ENCODE measurements at places on chromosomes 1 and 21.

DNA sequence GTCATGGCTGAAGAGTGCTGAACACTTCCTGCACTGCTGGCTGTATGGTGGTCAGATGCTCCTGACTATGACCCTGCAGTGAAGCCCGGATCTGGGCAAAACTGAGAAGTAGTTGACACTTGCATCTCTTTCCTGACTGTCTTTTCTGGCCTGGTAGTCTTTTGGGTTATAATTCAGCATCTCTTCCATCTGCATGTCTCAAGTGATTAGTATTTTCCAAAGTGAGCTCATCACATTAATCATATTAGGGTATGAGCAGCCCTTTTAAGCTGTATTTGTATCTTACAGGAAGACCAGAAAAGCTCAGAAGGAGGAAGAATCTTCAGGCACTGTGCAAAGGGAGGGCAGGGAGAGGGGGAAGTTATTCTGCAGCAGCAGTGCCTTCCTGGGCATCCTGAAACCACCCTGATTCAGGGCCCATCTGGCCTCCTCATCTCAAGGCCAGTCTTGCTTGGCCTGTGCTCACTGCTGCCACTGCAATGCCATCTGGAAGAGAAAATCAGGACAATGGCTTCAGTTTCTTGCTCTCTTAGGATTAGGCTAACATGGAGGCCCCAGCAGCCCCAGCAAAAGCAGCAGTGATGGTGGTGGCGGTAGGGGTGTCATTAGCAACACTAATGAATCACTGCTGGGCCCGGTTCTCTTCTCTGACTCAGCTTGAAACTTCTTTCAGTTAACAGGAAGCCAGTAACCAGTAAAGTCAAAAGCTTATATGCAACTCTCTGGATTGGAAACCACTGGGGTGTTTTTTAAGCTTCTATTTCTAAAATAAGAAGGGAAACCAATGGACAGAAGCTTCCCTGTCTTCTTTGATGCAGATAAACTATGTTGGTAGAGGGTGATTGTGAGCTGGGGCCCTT is 63.3 kb upstream of the WDR26 start:
- DNase-seq: peak; percentile 92

GRCh38 chr1:6511056-6511455 is 19.6 kb upstream of the PLEKHG5 start:
- no peak for DNase-seq

DNA sequence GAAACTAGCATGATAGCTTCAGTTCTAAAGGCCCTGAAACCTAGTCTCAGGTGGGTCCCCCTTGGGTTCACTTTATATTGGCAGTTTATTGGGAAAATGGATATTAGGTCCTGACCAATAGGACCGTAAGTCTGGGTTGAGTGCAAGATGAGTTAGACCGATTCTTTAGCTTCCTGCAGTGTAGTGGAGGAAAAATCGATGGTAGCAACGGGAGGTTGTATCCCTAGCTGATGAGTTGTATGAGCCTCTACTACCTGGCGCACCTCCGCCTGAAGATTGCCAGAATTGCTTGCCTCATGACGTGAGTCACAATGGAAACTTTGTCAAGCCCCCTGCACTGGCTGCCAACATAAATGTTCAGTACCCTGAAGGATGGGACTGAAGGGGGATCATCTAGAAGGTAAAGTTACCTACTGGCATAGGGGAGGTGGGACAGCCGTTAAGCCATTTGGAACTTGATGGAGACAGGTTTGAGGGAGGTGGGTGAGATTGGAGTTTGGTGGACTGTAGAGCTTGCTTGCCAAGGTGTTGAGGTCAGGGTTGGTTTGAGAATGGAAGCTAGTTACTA is 3.9 kb downstream of the RCC1 start:
- DNase-seq: no peak

GRCh38 chr21:41703857-41704501 is 62.9 kb downstream of the RIPK4 start:
- DNase-seq: no peak

- DNase-seq: no peak
These were observed 32.7 kb upstream of the SUCO start for GRCh38 chr1:172500207-172500606.

DNA sequence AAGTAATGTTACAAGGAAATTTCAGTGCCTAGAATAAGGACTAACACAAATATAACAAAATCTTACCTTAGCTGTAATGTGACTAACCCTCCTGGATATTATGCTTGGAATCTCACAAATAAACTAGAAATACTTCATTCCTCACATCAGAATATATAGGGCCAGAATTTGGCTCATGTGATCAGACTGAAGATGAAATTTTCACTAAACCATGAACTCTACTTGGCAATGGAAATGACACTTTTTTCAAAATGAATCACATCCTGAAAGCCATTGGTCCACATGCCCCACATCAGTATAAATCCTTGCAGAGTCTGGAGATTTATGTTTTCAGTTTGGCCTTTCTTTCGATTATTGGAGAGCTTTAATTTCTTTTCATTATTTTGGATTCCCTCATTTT is 227.8 kb downstream of the NRIP1 start:
- DNase-seq: no peak

DNA sequence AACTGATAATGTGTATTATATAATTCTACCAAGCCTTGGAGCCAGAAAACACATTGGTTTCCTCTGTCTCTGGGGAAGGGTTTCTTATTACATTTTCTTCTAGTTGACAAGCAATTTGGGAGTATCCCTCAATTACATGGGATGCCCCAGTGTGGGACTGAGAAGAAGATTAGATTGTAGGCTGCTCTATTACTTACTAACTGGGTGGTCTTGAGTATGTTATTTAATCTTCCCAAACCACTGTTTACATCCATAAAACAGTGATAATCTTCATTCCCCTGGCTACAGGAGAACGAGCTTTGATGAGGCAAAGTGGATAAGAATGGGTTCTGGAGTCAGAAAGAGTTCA is 105.8 kb downstream of the TSEN15 start:
- DNase-seq: no peak

DNA sequence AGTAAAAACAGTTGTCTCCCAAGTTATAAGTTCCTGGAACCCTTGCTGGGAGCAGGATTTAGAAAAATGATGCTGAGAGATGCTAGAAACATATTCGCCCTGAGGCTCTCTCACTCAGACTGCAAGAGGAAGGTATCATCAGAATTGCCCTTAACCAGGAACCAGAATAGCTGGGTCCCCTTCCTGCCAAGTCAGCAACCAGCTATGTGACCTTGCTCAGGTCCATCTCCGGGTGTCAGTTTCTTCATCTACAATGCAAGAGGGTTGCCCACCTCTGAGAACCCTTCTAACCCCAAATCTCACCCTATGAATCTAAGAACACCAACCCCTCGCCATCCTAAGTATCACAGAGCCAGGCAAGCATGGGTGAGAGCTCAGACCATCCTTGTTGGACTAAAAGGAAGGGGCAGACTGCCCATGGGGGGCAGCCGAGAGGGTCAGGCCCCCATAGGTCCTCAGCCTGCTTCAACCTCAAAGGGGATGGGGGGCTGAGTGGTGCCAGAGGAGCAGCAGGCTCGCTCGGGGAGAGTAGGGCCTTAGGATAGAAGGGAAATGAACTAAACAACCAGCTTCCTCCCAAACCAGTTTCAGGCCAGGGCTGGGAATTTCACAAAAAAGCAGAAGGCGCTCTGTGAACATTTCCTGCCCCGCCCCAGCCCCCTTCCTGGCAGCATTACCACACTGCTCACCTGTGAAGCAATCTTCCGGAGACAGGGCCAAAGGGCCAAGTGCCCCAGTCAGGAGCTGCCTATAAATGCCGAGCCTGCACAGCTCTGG is 390 bp upstream of the S100A9 start:
- no peak for DNase-seq

DNA sequence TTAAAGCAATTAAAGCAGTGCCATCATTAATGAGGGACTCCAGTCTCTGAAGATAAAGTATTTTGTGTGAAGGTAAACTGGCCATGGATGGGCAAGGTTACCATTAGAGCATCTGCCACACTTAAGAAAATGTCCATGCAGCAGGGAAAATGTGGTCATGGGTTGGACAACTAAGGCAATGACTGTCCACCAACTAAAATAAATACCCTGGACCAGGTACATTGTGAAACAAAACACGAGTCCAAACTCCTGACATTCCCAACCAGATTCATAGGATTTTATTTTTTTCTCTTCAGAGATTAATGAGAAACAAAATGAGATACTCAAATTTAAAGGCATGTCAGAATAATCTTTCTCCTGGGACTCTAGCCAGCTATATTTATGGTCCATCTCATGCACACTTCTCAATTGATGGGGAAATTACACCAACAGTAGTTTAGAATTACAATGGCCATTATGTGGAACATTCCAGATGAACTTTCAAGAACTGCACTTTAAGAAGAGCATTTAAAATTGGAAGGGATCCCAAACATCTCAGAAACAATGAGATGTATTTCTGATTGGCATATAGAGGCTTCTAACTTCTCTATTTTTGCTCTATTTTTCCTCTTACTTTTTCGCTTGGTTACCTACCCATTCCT is 8.1 kb downstream of the GBP7 start:
- DNase-seq: no peak

DNA sequence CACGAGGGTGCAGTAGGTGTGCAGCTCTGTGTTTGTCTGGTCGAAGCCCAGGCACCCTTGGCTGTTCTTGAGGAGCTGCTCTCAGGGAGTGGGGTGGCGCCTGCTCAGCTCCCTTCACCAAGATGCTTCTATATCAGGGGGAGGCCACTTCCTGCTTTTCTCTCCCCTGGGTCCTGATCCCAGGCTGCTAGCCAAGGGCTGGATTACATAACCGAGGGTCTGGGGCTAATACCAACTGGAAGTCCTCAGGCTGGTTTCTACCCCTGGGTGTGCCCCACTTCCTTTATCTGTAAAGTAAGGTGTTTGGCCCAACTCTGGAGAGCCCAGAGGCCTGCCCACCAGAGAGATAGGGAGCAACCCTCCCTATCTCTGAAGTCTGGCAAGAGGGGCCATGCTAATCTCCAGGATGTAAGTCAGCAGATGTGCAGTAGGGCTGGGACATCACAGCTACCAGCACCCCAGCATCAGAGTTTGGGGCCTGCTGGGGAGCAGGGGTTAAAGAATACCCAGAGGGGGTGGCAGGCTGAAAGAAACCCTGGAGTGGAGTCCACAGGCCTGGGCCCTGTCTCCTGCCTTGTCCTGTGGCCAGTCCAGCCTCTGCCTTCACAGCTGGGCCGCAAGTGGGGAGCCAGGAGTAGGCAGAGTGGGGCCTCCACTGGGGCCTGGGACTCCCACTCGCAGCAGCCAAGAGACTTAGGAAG is 2.1 kb downstream of the SELENBP1 start:
- DNase-seq: no peak

GRCh38 chr1:8570465-8570864 is 247.0 kb downstream of the RERE start:
- no peak for DNase-seq

- DNase-seq: no peak
These were observed 88.0 kb upstream of the CTTNBP2NL start for GRCh38 chr1:112307930-112308591.

DNA sequence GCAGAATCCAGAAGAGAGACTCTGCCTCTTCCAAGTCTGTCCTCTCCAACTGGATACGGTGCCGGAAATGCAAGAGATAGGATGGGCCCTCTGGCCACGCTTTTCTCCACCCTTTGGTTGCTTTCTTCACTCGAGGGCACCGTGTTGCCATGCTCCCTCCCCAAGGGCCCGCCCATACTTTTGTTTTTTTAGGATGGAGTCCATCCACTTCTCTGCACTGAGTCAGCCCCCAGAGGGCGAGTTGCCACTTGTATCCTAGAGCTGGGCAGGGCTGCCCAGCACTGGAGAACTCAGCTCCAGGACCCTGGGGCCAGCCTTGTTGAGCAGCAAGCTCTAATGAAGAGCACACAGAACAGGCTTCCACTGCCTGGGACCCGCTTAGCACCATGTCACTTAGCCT is 25.5 kb downstream of the IFNGR2 start:
- no peak for DNase-seq

DNA sequence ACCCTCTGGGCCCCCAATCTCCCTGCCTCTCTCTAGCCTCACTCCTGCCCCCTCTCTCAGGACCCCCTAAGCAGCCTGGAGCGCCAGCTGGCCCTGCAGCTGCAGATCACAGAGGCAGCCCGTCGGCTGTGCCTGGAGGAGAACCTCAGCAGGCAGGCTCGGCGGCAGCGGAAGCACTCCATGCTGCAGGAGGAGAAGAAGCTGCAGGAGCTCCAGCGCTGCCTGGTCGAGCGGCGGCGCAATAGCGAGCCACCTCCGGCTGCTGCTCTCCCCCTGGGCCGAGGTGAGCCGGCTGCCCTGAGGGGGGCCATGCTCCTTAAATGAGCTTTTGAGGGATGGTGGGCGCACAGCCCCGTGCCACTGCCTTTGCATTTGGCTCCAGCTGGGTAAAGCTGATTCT is 6.2 kb downstream of the INAVA start:
- DNase-seq: no peak

- DNase-seq: no peak
These were observed 684 bp upstream of the MRPL20 start for GRCh38 chr1:1407636-1408318.

- no peak for DNase-seq
These were observed 229.1 kb downstream of the GPR52 start for GRCh38 chr1:174676856-174677255.

DNA sequence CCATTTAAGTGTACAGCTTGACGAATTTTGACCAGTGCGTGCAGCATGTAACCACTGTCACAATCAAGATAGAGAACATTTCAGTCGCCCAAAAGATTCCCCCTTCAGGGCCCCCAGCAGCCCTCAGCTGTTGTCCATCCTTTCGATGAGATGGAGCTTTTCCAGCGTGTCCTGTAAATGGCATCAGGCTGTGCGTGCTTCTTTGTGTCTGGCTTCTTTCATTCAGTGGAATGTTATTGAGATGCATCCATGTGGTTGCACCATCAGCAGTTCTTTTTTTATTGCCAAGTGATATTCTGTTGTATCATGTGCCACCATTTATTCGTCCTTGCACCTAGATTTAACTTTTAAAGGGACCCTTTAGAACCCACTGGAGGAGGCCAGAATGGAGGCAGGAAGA is 21.9 kb downstream of the UBE2Q1 start:
- DNase-seq: no peak

- DNase-seq: no peak
These were observed 100.2 kb downstream of the DISP1 start for GRCh38 chr1:222914861-222915632.

DNA sequence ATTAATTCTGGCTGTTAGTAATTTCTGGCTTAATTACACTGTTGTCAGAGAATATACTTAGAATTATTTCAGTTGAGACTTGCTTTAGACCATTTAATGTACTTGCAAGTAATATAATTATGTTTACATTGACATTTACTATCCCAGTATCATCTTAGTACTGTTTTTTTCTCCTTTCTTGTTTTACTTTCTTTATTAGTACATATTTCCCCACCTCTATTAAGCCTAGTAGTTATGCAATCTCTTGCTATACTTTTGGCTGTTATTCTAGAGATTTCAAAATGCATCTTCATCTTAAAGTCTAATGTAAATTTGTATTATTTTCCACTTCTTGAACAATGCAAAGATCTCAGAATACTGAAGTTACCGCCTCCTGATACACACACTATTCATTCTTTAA is 24.4 kb downstream of the BRWD1 start:
- no peak for DNase-seq

DNA sequence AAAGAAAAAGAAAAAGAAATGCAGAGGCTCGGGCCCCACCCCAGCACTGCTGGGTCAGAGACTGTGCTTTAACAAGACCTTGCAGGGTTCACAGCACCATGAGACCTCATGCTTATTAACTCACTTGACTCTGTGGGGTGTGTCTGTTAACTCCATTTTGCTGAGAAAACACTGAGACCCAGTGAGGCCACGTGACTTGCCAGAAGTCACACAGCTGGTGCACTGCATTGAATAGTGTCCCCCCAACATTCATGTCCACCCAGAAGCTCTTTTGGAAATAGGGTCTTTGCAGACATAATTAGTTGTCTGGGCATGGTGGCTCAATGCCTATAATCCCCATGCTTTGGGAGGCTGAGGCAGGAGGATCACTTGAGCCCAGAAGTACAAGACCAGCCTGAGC is 39.7 kb downstream of the CHD5 start:
- DNase-seq: no peak

- DNase-seq: no peak
These were observed 100.8 kb upstream of the KIAA1614 start for GRCh38 chr1:180811886-180812285.

Data from bone marrow (tissue), 2 donors.